ENCODE measurements at places on chromosomes 6 and 20.

- peak; percentile 38 for DNase-seq
Measured at GRCh38 chr6:137218473-137218916, 690 bp downstream of the IFNGR1 start.

GRCh38 chr20:9981829-9982228 is 53.0 kb upstream of the ANKEF1 start:
- DNase-seq, result no peak

DNA sequence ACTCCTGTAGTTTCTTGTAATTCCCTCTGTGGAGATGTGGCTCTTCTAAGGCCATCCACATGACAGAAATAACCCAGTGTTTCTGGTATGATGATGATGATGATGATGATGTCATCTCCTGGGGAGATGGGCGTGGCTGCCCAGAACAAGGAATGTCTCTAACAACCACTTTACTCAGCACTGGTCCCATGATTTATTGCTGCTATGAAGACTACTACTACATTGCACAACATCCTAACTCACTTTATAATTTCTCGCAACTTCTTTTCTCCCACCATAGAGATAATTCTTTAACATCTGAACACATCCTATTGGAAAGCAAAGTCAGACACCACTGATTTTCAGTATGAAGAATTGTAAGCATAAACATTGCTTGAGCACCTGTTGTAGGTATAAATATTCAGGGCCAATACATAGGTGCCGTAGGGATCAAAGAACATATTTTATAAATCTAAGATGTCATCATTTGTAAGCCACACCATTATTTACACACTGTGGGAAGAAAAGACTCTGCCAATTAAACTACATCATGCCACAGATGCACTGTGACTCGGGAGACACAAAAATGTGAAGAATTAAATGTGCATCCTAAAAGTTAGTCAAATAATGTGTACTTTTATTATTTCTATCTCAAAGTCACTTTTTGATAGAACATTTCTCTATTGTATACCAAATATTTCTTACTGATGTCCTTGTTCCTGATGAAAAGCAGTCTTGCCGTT is 6.4 kb downstream of the TPMT start:
- DNase-seq, result no peak

GRCh38 chr20:41428285-41428684 is 61.7 kb upstream of the EMILIN3 start:
- DNase-seq, result no peak

GRCh38 chr20:21509079-21509596 is 4.7 kb downstream of the NKX2-2 start:
- no peak for DNase-seq

GRCh38 chr6:98433325-98434056 is 400.9 kb upstream of the POU3F2 start:
- DNase-seq, result no peak

DNA sequence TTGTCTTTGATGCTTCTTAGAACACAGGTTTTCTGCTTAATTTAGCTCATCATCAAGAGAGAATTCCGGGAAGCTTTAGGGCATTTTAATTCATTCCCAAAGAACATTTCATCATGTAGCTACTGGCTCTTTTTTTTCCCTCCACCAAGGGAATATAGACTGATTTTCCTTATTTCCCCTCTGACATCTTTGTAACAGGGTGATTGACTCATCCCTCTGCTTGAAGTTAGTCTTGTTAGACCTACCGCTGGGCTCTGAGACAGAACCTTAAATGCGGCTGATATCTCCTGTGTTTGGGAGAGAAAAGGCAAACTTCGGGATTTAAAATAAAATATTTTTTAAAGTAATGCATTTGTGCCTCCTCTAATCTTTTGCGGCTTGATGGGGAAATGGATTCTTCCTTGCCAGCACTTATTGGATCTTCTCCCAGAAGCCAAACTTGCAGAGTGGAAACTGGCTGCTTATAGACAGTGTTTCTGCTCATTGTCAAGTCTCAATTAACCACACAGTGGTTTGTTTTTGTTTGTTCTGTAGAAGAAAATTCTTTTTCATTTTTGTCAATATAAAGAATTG is 272.7 kb upstream of the PLCB4 start:
- no peak for DNase-seq

- no peak for DNase-seq
Measured at GRCh38 chr6:167789358-167789757, 37.4 kb upstream of the AFDN start.

DNA sequence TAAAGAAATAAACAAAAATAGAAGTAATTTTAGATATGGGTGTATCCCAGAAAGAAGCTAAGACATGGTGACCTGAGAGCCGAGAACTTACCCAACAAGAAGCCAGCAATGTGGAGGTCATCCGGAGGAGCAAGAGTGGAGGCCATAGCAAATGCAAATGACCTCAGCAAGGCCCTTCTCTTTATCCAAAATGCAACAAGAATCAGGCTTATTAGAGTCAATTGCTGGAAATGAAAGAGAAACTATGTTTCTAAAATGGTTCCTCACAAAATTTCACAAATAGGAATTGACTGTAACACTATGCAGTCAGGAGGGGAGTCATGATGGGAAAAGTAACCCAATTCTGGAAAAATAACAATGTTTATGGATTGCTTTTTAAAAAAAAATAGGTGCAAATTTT is 90.4 kb downstream of the TNFAIP3 start:
- DNase-seq, result no peak

DNA sequence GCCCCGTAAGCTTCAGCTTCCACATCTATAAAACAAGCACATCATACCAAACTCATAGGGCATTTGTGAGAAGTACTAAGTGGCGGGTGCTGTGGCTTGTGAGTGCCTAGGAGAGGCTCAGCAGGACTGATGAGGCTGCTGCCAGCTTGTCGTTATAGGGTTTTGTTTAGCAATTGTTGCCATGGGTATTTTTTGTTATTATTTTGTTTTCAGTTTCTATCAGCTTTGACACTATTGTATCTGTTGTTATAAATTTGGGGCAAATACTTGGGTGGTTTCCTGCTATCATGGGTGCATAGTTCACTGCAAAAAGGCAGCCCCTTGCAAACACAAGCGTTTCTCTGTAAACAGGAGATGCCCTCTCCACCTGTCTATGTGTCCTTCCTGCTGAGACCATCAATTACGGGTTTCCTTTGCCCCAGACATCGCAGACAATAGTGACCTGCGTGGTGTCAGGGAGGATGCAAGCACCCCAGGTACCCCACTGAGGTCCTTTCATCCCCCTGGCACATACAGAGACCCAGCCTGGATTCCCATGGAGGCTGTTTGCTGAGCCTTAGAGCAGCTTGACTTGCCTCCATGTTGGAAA is 3.1 kb upstream of the CCDC167 start:
- DNase-seq, result no peak

- no peak for DNase-seq
Measured at GRCh38 chr6:38982470-38982869, 66.1 kb upstream of the GLP1R start.

GRCh38 chr6:139533171-139533570 is 158.7 kb upstream of the CITED2 start:
- DNase-seq, result no peak

DNA sequence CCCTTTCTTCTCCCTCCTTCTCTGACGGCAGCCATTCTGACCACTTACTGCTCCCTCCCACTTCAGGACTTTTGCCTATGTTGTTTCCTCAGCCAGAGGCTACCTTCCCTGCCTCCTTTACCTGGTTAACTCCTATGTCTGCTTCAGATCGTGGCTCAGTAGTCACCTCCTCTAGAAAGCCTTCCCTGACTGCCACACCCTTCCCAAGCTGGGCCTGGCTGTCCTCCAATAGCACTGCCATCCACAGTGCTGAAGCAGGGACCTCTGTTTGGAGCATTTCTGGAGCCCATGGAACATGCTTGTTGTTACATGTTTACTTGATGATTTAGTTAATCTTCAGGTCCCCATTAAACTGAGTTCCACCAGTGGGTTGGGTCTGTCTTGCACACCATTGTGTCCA is 13.8 kb downstream of the XKR7 start:
- DNase-seq, result no peak

GRCh38 chr6:32092760-32093497 is 16.2 kb downstream of the TNXB start:
- no peak for DNase-seq

GRCh38 chr6:122692807-122693580 is 82.8 kb downstream of the PKIB start:
- DNase-seq, result no peak

GRCh38 chr6:96394727-96395126 is 126.9 kb upstream of the UFL1 start:
- peak; percentile 8 for DNase-seq

DNA sequence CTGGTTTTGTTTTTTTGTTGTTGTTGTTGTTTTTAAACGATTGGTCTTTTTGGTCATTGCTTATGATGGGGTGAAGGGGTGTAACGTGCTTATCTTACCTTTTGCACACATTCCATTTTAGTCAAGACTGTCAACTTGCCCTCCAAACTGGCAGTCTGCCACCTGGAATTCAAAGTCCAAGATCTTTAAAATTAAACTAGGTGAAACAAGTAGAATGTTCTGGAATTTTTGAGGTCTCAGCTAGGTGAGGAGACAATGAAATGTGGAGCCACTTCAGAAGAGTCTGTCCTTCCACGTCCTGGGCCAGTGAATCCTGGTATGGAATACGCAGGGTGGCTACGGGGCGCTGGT is 344.6 kb downstream of the ZFAND3 start:
- DNase-seq, result no peak

- DNase-seq, result no peak
Measured at GRCh38 chr20:48208176-48208575, 422.9 kb upstream of the SULF2 start.

GRCh38 chr20:45051204-45052060 is 49.5 kb downstream of the KCNS1 start:
- no peak for DNase-seq

DNA sequence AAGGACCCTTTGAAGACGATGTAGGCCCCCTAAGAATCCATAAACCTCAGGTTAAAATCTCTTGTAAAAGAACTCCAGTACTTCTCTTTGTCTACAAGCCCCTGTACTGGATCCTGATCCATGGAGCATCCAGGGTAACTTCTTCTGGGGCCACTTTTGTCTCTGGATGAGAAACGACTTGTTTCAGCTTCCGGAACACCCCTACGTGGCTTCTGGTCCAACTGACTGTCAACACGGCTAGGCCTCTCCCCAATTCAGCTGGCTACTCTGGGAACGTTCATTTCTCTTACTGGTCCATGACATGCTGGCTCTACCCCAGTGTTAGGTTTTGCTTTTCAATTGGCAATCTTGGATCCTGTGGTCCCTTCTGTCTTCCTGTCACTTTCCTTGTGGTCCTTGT is 198.0 kb downstream of the BACH2 start:
- DNase-seq, result no peak

GRCh38 chr20:32316667-32317066 is 39.2 kb downstream of the KIF3B start:
- DNase-seq, result no peak

- no peak for DNase-seq
Measured at GRCh38 chr6:7960848-7961247, 50.3 kb upstream of the TXNDC5 start.

DNA sequence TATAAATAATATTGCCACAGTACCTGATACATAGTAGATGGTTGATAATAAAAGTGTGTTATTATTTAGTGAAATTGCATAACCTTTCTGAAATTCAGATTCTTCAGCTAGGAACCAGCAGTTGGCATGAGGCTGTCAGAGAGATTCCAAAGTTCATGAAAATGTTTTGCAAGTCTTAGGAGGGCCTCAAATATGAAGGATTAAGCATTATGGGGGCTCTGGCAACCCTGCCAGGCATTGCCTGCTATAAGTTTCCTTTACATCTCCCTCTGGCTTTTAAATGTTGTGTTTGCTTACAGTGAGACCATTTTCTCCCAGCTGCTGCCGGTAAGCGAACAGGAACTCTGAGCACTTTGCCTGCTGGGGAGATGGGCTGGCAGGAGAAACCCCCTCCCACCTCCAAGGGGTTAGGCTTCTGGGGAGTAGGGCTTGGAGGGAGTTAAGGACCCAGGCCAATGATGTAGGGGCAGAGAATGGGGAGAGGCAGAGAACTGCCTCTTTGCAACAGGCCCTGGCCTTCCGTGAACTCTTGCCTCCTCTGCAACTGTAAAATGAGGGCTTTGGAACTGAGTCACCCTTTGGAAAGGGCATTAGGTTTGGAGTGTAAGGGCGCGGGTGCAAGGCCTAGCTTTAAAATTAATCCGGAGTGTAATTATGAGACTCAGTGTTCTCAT is 33.2 kb upstream of the KIF3B start:
- no peak for DNase-seq

DNA sequence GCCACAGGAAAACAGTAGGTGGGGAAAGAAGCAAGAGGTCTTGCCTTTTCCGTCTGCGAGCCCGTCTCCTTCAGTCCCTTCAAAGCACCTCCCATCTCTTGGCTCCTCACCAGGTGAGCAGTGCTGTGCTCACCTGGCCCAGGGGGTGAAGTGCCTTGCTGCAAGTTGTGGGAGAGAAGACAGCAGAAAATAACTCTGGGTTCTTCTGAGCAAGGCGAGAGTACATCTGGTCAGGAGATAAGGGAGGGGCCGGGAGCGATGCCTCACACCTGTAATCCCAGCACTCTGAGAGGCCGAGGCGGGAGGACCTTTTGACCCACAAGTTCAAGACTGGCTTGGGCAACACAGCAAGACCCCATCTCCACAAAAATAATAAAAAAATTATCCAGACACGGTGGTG is 35.6 kb upstream of the TGM3 start:
- no peak for DNase-seq

DNA sequence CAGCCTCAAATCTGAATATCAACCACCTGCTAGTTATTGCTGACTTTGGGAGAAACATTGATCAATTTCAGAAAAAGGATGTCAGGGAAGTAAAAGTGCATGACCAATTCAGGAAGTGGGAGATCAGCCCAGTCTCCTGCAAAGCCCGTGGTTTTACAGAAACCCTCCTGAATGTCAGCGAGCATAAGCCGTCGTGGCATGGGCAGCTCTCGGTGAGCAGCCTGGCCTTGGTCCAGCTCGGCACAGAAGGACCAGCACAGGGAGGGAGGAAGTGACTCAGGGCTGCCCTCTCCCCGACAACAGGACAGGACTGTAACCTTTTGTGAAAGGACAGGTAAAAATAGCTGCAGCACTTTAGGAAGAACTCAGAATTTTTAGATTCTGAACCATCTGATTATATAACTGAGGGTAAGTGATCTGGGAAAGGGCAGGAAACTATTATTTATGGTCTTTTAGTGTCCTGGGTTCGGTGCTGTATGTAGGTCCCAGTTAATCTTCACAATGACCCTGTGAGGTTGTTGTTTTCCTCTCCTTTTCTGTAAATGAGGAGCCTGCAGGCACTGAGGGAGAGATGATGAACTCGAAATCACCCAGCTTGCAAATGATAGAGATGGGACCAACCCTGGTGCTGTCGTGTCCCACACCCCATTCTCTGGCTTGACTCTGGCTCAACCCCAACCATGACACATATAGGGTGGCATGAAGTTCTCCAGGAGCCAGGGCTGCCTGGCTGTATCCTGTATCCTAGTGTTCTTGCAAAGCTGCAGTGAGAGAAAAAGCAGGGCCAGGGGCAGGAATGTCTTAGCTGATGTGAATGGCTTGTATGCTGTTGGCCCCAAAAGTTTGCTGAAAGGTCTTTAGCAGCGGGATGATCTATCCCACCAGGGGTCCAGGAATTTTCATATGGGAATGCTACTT is 37.6 kb downstream of the NRN1 start:
- no peak for DNase-seq

- no peak for DNase-seq
Measured at GRCh38 chr6:143205585-143205984, 144.9 kb downstream of the AIG1 start.

All from NCI-H526 (cell line).